ENCODE measurements at places on chromosomes 5 and 9.

GRCh38 chr9:122975196-122975595, 34.4 kb downstream of the RABGAP1 start:
- DNase-seq, result no peak

DNA sequence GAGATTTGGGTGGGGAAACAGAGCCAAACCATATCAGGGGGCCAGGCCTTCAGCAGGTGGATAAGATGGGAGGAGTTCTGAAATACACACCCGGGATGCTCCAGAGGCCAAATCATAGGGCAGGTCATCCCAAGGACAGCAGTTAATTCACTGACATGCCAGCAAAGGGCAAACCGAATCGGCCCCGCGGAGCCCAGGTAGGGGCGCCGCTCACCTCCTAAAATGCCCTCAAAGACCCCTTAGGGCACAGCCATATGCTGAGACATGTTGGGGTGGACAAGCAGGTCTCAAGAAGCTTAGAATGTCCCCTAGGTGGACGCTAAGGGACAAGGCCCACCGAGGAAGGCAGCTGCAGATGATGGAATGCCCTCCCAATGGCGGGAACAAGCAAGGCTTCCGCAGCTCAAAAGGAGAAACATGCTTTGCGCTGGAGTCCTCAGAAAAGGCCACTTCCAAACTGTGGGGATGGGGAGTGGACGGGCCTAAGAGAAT, 144.9 kb downstream of the ERCC6L2 start:
- no peak for DNase-seq

- DNase-seq, result no peak
Observed at GRCh38 chr5:116626272-116626723, 51.7 kb upstream of the SEMA6A start.

GRCh38 chr9:94584555-94584954, 9.1 kb downstream of the FBP2 start:
- no peak for DNase-seq

DNA sequence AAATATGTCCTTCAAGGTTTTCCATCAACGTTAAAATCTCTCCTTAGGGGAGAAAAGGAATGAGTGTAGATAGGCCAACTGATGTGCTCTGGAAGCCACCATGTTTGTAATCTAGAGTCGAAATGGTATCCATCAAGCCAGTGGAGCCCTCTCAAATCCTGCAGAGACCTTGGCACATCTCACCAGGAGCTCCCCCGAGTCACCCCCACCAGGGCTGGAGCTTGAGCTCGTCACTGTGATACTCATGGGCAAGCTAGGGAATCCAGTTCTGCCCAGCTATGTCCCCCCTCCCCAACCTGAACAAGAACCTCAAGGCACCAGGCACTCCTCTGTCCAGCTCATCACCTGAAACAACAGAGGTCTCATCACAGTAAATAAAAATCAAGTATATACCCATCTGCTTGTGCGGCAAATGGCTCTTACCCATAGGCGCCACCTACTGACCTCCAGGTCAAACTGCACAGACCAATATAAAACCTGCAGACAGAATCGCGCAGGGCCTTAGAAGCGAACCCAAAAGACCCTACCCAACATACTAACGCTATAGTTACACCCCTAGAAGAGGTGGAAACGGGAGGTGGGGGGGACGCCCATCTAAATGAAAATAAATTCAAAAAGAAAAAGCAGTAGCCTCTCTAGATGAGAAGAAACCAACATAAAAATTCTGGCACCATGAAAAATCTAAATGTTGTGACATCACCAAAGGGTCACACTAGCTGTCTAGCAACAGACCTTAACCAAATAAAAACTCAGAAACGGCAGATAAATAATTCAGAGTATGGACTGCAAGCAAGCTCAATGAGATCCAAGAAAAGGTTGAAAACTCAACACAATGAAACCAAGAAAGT, 75.0 kb downstream of the TTC39B start:
- DNase-seq, result peak; percentile 12

DNA sequence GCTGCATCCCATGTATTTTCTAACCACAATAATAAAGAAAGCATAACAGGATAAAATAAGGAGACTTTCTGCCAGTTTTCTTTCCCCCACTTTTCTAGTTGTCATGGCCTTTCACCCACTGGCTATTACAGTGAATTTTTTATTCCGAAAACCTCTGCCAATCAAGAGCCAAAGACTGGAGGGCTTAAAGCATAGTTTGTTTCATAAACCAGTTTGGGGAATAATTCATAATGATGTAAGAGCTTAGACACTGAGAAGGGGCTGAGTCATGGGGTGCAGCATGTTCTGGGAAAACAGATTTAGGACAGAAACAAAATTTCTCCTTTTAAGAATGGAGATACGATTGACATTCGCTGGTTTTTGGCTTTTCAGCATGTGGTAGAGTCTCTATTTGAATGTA, 4.4 kb upstream of the GLIPR2 start:
- no peak for DNase-seq

GRCh38 chr9:38621434-38622287, 1.3 kb upstream of the ANKRD18A start:
- DNase-seq, result peak; percentile 56
